Stimulated activated CD4-positive, alpha-beta T cell treated with anti-CD3 and anti-CD28 coated beads, Interleukin-12 subunit alpha, Interleukin-12 subunit beta, amount 100 ng/mL, for 4 hours (primary cell): ENCODE measurements at places on chromosomes 16 and 17.

DNA sequence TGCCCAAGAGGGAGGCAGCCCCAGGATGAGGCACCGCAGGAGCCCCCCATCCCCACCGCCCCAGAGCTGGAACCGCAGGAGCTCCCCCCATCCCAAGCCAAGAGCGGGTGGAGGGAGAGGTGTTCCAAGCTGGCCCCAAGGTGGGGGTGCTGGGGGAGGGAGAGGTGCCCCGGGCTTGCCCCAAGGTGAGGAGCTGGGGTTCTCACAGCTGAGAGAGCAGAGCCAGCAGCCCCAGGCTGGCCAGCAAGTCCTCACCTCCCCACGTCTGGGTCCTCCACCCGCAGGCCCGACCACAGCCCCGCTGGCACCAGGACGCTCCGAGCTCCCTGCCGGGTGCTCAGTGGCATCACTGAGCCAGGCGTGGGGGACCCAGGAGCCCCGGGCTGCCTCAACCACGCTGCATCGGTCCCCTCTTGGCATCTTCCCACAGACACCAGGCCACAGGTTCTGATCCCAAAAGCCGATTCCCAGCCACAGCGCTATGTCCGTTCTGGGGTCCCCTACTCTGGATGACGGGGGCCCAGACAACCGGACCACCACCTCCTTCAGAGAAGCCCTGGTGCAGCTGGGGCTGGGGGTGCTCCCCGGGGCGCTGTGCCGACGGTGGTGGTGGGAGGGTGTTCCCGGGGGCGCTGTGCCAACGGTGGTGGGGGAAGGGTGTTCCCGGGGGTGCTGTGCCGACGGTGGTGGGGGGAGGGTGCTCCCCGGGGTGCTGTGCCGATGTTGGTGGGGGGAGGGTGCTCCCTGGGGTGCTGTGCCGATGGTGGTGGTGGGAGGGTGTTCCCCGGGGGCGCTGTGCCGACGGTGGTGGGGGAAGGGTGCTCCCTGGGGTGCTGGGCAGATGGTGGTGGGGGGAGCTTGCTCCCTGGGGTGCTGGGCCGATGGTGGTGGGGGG is 15.4 kb upstream of the WDR45B start:
- DNase-seq = no peak

DNA sequence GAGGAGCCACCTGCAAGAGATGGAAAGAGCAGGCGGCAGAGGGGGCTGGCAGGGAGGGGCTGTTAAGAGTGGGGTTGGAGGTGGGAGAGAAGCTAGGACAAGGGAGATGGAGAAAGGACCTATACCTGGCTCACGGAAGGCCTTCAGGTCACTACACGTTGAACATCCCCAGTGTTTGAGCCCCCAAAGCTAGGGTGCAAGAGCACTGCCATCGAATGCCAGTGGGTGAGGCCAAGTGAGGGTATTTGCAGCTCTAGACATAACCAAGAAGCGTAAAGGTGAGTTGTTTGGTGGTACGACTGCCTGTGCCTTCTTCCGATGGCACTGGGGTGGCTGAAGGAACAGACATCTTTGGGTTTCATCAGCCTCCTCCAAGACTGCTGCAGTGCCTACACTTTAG is 17.0 kb upstream of the HERPUD1 start:
- DNase-seq = no peak

DNA sequence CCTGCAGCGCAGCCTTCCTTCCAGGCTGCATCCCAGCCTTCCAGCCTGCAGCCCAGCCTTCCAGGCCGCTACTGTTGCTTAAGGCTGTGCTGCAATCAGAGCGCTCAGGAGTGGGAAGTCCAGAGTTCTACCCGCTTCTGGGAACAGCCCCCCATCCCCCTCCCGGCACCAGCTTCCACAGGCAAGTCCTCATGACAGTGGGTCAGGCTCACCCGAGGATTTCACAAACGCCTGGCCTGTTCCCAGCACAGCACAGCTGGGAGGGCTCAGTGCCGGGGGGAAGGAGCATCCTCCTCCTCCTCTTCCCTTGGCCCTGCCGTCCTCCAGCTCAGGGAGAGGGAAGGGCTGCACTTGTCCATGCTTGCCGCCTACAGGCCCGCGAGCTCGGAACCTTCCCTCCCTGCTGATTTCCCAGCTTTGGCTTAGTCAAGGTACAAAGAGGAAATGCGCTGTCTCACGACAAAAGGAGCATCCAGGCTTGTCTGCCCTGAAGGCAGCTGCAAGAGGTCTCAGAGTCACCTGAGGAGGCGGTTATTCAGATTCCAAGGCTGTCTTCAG is 8.3 kb downstream of the SOCS3 start:
- DNase-seq = no peak

GRCh38 chr17:62091804-62092203 is 26.7 kb upstream of the MED13 start:
- no peak for DNase-seq
